MCF 10A (cell line): ENCODE measurements at places on chromosomes 12 and 14. TPM values are rescaled to one million over a fixed set of nuclear protein-coding genes. Genes with fewer than 3 reads are reported as not detected.

DNA sequence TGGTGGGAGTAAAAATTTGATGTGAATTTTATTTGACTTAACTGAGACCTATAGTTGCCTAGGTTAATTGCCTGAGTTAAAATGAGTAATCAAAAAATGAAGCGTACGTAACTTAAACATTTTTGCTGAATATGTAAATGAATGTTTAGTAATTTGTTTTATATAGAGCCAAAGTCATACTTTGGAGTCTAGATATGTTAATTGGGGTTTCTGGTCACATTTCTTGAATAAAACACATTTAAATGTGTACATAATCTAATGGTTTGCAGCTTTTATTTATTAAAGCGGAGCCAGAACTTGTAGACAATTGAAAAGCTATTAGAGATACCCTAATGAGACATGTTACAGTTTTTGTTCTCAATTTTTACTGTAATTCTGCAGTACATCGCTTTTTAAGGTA is 71.2 kb downstream of the AEBP2 start:
- DNase-seq = no peak

DNA sequence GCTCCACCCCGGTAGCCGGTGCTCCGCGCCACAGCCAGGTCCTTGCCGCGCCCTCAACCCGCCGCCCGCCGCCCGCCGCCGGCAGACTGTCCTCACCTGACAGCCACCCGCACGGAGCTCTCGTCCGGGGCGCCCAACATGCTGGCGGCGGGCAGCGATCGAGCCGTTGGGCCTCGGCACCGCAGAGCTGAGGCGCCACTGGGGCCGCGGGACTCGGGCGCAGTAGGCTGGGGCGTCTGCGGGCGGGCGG is 164 bp downstream of the KIF21A start:
- no peak for DNase-seq

GRCh38 chr12:26691234-26691970 is 141.6 kb downstream of the ITPR2 start:
- peak; percentile 96 for DNase-seq

DNA sequence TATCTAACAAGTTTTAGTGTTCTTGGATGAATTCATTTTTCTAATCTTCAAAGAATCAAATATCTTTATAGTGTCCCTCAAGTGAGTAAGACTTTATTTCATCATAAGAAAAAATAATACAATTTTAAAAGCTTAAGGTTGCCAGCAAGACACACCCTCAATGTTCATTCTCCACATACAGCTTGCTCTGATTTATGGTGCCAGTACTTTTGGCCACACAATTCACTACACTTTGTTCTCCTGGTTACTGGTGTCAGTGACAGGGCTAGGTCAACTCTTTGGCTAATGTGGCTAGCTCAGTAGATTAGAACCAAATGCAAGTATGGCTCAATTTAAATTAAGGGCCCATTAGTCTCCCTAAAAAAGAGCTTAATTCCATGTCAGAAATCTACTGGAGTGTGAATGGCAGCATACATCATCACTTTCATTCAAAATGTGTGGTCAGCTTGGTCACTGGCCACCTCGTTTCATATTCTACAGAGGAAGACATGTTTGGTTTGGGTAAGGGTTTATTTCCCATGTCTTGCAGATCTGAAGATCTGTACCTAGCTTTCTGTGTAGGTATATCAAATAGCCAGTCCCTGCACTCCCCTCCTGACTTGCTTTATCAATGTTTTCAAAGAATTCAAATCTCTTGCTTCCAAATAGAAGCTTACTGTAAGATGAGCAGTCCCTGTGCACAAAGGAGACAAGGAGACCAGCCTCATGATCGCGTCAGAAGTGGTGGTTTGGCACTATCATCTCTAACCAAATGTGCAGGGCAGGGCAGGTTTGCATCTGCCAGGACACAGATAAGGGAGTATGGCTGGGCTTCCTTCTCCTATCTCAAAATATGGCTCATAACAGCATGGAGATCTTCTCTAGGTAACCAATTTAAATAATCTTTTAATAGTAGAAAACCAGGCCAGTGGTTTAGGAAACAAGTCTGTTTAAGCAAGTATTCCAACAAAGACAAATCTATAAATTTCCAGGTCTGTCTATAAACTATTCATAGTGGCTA is 31.3 kb downstream of the HECTD4 start:
- DNase-seq = no peak

DNA sequence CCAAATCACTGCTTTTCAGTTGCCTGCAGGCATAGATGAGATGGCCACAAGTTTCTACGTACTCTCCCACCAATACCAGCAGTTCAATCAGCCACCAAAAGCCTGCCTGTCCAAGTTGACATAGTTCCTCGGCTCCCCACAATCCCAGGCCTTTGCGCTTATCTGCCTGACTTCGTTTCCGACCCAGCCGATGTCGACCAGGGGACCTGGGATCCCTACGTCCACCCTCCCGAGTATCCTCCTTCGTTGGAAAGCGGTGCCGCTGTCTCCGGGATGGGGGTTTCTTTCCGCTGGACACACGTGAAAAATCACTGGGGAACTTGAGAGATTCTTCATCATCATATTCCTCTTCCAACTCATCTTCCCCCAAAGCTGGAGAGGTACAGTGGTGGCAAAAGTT is 1.6 kb downstream of the DNAJC14 start:
- no peak for DNase-seq

The SELPLG gene
- 0.86 and 1.2 TPM in 2 replicates for total RNA-seq

The EML5 gene
- 0.37 and 0.54 TPM in 2 replicates for total RNA-seq

The ASPG gene
- 0.05 and 0.12 TPM in 2 replicates for total RNA-seq
